Fibroblast of skin of right quadriceps (primary cell): ENCODE measurements at places on chromosomes 6 and 20.

- no peak for DNase-seq
These were observed 1101.7 kb upstream of the EYS start for GRCh38 chr6:66808771-66809170.

DNA sequence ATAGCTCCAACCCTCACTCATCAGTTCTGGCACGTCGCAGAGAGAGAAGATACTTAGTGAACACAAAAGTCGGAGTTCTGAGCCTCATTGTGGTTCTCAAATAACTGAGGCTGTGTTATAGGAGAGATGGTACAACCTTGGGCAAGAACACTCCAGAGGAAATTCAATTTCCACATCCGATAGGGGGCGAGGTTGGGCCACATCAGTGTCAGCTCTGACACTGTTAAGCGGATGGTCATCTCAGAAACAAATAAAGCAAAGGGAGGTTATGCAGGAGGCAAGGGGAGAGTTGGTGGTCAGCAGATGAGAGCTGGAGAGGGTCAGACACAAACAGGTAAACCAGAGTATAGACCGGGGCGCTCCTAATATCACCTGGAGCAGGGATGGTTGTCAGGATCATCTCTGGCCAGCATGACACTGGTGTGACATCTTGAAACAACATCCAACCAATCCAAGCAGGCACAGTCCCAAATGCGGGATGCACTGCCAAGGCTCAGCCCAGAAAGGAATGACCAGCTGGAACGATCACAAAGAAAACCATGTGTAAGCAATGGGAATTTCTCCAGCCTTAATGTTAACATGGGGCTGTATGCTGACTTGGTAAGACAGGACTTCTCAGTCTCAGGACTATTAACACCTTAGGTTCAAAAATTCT, 331.8 kb downstream of the HACE1 start:
- peak; percentile 20 for DNase-seq

DNA sequence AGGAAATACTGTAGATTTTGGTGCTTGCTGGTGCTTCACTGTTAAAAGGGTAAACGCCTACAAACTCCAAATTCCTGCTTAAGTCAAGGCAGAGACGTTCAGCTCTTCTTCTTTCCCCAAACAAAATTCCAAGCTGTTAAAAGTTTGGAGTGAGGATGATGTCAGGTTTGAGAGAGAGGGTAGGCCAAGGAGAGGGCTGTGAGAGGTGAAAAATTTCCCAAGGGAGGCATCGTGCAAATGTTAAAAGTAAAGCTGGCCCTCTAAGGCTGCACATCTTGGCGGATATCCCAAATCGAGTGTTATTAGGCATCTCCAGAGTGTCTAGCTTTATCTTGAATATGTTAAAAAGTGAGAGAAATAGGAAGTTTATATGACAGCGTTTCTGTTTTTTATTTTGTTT, 651.8 kb downstream of the QKI start:
- DNase-seq: peak; percentile 36

GRCh38 chr20:52075400-52075799, 116.2 kb downstream of the ZFP64 start:
- no peak for DNase-seq

- no peak for DNase-seq
These were observed 97.2 kb downstream of the HDGFL1 start for GRCh38 chr6:22666586-22666985.

GRCh38 chr6:25576919-25577318, 75.1 kb upstream of the SCGN start:
- no peak for DNase-seq

GRCh38 chr20:61718361-61719005, 347.2 kb downstream of the TAF4 start:
- DNase-seq: no peak

GRCh38 chr6:88698661-88699060, 264.8 kb downstream of the RNGTT start:
- DNase-seq: no peak

DNA sequence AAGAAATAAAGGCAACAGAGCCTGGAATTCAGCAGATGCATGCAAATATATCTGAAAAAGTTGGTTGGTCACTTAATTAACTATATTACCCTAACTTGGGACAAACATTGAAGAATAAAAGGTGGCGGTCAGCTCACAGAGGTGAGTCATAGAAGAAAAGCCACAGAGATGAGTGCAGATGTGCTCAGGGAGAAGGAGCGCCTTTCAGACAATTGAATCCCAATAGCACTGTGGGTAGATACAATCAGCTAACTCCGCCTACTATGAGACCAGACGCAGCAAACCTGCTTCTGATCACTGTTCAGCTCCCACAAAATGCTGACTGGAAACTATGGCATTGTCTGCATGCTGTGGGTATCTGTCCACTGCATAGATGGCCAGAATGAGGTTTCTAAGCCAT, 447.8 kb downstream of the PTPRT start:
- DNase-seq: no peak

DNA sequence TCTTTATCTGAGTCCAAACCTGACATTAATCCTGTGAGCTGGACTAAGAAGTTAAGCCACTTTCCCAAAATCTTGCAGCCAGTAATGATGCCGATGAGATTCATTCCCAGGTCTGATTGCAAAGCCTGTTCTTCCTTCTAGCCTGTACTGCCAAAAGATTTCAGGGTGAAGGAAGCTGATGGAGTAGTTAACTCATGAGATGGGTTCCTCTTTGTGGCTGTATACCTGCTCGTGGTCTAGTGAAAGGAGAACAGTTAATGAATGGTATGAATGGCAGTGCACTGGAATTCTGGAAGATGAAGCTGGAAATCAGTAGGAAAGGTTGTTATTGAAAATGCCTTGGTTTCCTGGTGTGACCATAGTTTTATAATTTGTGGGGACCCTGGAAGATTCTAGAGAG, 112.0 kb downstream of the FYN start:
- DNase-seq: no peak

DNA sequence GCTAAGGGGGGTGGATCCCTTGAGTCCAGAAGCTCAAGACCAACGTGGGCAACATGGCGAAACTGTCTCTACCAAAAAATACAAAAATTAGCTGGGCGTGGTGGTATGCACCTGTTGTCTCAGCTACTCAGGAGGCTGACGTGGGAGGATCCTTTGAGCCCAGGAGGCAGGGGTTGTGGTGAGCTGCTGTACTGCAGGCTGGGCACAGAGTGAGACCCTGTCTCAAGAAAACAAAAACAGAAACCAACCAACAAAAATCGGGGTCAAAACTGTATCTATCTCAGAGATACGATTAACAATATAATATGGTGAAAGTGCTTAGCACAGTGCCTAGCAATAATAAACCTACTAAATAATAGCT, 20.7 kb upstream of the BCAS1 start:
- DNase-seq: no peak

DNA sequence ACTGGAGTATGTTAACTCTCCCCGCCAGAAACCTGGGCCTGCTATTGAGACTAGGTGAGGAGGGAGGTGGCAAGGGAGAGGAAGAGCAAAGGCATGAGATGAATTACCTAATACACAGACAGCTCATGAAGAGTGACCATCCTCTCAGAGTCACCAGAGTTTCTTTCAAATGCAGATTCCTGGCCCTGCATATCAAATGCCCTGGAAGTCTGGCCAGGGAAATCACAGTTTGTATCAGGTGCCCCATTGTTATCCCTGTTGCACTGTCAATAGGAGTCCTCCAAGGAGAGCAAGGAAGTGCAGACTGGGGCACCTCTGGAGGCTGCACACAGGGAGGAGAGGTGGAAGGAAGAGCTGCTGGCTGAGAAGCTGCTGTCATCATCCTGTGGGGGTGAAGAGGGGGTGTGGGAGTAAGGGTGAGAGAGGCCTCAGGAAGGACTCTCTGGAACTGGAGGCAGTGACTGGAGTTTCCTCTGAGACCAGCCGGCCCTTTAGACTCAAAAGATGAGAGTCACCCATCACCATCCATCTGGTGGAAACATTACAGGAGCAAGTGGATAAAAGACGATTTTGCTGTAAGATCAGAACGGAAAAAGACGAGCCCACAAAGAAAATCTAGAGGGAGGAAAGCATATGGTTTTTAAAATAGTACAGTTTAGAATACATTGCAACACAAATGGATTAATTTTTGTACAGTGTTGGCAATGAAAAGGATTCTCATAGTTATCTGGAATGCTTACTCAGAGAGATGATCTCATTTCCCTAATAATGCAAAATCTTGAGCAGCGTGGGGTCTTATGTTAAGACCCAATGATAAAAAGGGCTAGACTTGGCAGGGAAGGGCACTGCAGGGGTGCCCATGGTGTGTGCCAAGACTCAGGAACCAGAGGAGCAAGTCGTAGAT, 268.1 kb downstream of the UST start:
- DNase-seq: peak; percentile 86

DNA sequence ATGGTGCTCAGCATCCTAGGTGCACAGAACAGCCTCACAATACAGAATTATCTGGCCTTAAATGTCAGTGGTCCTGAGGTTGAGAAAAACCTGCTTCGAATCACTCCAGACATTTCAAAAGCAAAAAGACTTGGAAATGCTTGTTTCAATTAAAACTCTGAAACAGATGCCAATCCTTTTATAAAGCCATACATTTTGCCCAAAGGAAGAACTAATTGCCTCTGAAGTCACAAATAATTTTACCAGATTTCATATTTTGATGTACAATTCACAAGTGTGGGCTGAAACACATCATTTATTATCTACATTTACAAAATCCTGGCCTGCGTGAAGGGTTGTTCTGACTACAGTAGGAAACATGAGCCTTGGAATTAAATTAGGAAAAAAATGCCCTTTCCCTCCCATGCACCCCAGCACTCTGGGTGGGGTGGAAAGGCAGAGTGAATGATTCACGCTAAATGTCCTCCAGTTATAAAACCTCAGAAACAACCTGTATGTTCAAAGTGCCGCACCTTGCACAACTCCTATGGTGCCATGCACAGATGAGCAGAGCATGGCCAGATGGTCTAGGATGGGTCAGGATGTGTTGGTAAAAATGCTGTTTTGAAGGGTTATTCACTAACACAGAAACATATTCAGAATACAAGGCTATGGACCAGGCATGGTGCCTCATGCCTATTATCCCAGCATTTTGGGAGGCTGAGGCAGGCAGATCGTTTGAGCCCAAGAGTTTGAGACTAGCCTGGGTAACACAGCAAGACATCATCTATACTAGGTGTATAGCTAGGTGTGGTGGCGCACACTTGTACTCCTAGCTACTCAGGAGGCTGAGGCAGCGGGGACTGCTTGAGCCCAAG, 87.0 kb downstream of the ZMYND8 start:
- DNase-seq: no peak

DNA sequence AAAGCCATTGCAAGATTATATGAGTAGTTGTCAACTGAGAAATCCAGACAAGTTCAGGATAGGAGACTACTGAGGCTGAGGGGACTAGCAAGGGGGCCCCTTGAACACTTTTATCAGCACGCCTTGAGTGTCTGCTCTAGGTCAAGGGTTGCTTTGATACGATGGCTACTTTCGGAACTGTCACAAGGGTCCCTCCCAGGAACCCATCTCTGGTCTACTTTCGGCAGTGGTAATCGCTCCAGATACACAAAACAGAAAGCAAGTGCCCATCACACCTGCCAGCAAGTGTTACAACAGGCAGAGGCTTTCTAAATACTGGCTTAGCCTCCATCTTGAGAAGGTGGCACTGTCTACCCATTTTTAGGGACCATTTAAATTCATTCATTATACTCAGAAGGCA, 61.1 kb downstream of the GJA10 start:
- DNase-seq: no peak

DNA sequence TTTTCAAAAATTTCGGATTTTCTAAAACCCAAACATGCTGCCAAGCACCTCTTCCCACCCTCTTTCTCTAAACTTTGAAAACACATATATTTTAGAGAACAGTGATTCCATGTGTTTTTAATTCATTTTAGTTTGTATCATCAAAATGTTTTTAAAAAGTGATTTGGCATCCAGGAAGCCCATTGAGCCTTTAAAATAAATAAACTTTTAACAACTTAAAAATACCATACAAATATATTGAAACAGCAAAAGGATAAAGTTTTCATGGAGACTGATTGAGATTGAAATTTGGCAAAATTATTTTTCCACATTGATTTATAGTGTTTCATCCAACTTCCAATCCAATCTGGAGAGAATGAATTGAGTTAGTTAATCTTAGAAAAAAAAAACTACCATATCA, 374.7 kb downstream of the CD109 start:
- no peak for DNase-seq

- DNase-seq: no peak
These were observed 197.4 kb upstream of the POU3F2 start for GRCh38 chr6:98636941-98637340.

GRCh38 chr6:138115877-138116660, 8.8 kb upstream of the PERP start:
- peak; percentile 57 for DNase-seq
